ENCODE measurements at places on chromosomes 7 and 10.

GRCh38 chr7:43244784-43245183, 132.3 kb downstream of the HECW1 start:
- no peak for DNase-seq

GRCh38 chr10:71520042-71520441, 123.3 kb downstream of the CDH23 start:
- peak; percentile 8 for DNase-seq

DNA sequence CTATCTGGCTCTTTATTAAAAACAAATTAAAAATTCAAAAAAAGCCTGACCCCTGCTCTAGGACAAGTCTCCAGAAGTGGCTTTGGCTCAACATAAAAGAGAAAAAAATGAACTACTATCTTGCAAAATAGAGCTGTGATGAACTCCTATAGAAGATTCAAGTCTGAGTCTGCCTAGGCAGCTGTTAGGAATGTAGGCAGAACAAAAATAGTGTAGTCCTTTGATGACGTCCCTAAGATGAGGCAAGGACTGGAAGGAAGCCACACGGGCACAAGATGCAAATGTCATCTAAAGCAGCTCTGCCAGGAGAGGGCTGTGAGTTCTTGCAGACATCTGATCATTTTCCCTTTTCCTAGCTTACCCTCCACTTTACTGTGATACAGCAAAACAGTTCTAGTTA, 20.5 kb downstream of the ASNS start:
- DNase-seq: no peak

DNA sequence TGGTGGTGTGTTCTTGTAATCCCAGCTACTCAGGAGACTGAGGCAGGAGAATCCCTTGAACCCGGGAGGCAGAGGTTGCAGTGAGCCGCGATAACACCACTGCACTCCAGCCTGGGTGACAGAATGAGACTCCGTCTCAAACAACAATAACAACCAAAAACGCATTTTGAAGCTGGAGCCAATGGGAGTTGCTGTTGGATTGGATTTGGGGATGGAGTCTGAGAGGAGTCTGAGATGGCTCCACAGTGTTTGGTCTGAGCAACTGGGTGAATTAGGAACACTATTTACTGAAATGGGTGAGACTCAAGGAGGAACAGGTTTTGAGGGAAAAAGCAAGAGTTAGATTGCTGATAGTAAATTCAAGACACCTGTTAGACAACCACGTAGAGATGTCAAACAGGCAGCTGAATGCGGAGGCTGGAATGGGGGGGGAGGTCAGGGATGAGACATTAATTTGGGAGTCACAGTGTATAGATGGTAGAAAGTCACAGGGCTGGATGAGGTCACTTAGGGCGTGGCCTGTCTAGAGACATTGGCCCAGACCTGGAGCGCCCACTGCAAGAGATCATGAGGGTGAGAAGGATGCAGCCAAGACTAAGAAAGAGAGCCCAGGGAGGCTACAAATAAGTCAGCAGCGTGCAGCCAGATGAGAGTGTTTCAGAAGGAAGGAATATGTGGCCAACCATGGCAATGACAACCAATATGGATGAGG, 56.4 kb downstream of the CYCS start:
- no peak for DNase-seq

GRCh38 chr7:550881-551614, 31.4 kb upstream of the PDGFA start:
- no peak for DNase-seq

DNA sequence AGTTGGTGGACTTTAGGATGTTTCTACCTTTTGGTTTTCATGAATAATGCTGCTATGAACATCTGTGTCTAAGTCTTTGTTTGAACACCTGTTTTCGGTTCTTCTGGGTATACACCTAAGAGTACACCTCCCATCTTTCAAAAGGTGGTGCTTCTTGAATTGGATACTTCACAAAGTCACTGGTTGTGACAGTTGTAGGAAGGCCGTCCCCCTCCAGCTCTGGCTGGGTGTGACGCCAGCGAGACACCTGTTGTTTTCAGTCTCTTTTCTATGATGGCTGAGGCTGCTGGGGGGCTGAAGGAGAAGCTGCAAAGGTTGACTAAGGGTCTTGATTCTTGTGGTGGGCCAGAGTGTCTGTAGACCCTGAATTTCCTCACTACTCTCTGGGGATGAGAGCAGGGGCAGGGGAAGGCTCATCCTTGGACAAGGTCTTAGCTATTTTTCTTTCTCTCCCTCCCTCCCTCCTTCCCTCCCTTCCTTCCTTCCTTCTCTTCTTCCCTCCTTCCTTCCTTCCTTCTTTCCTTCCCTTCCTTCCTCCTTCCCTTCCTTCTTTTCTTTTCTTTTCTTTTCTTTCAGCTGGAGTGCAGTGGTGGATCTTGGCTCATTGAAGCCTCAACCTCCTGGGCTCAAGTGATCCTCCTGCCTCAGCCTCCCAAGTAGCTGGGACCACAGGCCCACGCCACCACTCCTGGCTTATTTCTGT, 5.6 kb downstream of the NEURL1 start:
- DNase-seq: no peak

GRCh38 chr7:36176697-36177096, 23.6 kb downstream of the EEPD1 start:
- no peak for DNase-seq

DNA sequence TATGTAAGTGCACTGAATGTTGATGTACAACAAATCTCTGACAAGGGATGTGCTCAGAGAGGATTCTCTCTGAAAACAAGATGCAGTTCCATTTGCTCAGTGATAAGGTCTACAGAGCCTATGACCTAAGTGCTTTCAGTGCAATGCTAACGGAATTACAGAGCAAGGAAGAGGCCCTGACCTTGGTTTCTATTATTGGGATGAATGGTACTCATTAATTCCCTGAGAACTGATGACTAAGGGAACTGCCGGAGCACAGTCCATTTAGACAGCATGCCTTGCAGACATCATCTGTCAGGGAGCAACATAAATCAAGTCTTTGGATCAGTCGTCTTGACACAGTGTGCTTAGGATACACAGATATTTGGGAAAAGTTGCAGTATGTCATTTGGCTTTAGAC, 340.8 kb downstream of the PHTF2 start:
- no peak for DNase-seq

DNA sequence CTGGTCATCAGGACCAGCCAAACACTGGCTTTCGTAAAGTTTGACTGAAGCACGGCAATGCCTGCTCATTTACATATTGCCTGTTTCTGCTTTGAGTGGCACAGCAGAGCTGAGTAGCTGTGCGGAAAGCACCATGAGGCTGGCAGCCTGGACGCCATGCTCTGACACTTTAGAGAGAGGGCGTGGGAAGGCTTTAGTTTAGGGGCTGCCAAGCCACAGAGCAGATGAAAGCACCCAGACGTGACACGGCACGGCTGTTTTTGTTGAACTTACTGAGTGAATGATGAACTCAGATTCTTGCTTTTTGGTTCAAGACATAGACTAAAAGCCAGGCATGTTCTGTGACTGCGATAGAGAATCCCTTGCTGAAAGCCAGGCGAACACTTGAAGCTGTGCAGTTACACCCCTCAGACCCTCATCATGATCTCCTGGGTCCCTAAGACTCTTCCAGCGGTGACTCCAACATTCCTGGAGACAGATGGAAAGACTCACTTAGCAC, 182.1 kb downstream of the ZMYND11 start:
- no peak for DNase-seq

- DNase-seq: no peak
Observed at GRCh38 chr7:2009541-2010001, 223.2 kb downstream of the MAD1L1 start.

- no peak for DNase-seq
Observed at GRCh38 chr7:36644625-36645422, 79.5 kb downstream of the AOAH start.

GRCh38 chr7:36546331-36546730, 156.7 kb downstream of the ANLN start:
- DNase-seq: no peak

DNA sequence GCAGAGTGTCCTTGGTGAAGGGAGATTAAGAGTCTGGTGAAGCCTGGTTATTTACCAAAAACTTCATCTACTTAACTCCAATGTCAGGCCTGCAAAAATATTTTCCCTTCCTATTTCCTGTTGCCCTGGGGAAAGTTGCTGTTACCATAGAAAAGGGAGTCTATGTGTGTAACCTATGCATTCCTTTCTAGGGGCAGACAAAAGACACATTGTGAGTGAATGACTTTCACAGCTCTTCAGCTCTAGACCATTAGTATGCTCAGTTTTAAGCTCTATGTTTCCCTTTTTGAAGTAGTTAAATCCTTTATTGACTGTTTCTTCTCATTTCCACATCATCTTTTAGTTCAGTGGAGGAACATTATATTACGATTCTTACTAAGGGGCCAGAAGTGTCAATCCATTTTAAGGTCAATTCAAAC, 45.6 kb upstream of the SGCE start:
- DNase-seq: peak; percentile 88

GRCh38 chr7:100367251-100367620, 6.1 kb upstream of the PILRA start:
- DNase-seq: no peak

- DNase-seq: no peak
Observed at GRCh38 chr10:23459308-23459939, 20.5 kb downstream of the OTUD1 start.

DNA sequence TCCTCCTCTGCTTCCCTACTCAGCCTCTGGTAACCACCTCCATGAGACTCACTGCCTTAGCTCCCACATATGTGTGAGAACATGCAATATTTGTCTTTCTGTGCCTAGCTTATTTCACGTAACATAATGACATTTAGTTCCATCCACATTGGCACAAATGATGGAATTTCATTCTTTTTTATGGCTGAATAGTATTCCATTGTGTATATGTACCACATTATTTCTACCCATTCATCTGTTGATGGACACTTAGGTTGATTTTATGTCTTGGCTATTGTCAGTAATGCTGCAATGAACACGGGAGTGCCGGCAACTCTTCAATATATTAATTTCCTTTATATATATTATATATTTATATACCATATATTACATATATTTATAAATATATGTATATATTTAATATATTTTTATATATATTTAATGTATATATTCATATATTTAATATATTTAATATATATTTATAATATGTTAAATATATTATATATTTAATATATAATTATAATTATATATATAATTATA, 1046.9 kb downstream of the DNAJB9 start:
- no peak for DNase-seq

DNA sequence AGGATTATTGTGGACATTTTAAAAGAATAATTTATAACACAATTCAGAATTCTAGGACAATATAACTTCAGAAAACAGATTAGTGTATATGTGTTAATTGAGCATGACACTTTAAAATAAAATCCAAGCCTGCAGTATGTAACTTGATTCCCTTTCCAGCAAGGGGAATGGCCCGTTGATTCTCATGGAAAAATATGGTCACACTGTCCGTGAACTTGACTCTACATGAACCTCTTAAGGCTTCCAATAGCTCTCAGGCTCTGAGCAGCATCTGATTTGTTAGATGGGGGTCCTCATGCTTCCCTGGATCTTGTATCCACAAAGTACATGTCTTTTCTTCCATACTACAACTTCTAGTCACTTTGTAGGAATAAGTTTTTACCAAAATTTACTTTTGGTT, 85.5 kb upstream of the AKR1E2 start:
- DNase-seq: no peak

DNA sequence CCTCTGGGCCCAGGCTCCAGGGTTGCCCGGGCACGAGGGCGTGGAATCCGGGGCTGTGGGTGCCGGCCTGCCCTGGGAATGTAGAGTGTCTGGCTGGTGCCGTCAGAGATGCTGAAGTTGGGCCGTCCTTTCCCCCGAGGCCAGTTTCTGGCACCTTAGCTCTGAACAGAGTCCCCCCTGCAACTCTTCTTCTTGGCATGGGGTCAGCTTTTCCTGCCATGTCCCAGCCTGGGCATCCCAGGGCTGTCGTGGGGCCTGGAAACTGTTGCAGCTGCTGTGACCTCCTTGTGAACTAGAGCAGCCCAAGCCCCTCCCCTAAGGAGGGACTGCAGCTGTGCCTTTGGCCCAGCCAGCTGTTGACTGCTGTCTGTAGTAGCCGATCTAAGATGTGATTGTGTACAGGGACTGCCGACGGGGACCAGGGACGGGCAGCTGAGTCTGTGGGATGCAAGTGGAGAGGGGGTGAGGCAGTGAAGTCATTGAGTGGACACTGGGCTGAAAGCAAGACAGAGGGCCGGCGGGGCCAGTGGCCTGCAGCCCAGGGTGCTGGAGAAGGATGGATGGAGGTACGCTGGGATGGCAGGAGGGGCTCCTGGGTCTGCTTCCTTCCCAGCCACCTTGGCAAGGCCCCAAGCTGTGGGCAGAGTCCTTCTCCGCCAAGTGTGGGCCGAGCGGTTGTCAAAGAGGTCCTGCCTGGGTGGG, 35.8 kb downstream of the GBX1 start:
- no peak for DNase-seq

DNA sequence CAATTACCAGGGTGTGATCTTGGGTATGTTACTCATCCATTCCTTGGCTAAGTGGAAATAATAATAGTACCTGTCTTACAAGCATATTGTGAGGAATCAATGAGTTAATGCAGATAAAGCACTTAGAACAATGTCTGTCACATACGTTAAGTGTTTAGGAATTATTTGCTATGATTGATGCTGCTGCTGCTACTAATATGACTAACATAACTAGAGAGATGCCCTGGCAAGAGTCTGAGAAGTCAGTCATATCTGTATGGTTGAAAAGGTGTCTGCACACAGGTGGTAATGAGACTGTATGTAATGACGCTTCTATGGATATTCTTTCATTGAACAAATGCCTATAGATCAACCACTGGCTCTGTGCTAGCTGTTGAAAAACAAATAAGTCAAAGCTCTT, 100.1 kb upstream of the PCGF5 start:
- no peak for DNase-seq

DNA sequence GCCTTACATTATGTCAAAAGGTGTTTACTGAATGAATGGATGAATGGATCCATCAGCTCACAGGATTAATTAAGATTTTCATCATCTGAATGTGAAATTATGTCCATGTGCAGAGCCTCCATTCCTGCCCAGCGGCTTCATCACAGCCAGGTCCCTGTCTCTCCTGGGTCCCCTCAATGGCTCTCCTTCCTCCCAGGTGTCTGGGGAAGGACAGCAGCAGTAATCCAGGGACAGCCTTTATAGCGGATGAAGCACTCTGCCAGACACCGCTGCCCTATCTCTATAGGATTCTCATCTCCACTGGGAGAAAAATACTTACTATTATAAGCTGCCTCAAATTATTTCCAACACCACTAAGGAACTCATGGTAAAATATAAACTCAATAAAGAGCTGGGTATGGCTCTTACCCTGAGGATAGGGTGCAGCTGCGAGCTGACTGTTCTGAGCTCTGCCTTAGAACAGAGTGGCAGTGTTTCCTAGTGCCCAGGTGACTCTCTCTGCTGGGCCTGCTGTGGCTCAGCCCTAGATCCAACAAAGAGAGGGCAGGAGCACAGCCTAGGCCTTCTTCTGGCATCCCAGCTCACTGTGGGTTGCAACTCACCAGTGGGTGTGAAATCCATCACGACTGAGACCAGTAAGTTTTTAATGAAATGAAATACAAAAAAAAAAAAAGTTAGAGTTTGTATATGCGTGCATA, 38.3 kb downstream of the GPRIN2 start:
- no peak for DNase-seq
